ENCODE measurements at places on chromosomes 3 and 15.

GRCh38 chr3:127978636-127979035, 63.6 kb downstream of the KBTBD12 start:
- DNase-seq: no peak

- DNase-seq: no peak
These were observed 30.2 kb downstream of the ITGA11 start for GRCh38 chr15:68401496-68402431.

DNA sequence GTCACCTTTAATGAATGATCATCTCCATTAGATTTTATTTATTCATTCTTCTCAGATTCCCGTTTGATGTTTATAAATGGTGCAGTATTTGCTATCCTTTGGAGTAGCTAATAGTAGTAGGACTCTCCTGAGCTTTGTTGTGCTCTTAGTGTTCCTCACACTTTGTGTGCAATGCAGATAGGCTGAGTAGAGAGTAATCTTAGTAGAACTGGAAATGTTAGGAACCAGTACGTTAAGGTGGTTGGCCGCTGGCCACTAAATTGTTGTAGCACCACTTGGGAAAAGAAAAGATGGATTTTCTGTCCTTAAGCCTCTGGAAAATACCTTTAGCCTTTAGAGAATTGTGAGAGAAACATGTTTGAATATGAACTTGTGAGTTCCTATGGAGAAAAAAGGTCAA, 19.9 kb upstream of the EBLN2 start:
- no peak for DNase-seq

DNA sequence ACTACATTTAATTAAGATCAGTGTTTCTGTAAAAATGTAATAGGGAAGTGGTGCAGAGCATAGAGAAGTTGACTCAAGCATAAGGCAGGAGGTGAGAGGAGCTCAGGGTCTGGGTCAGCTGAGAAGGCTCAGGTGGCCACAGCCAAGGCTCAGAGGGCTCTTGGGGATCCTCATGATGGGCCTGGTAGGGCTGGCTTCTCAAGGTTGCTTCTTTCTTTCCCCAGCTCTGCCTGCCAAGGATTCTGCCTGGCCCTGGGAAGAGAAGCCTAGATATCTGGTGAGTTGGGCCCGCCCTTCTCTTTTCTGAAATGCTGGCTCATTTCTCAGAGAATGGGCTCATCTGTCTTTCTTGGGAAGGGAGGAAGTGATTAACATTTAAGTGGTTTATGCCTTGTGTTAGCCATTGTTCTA, 6.5 kb downstream of the ZNF589 start:
- no peak for DNase-seq

DNA sequence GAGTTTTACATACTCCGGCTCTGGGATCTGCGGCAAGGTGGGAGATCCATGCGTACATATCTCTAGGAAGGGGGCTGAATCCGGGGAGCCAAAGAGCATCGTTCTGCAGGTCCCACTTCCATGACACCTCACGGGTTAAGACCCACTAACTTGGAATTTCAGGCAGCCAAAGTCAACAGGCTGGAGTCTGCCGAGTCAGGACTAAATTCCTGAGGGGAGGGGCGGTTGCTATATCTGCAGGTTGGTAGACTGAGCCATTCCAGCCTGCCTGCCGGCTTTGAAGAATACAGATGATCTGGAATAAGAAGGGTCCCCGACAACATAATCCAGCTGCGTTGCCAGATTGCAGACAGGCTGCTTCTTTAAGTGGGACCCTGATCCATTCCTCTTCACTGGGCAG, 65.4 kb upstream of the PEX5L start:
- no peak for DNase-seq

GRCh38 chr15:90261811-90262210, 3.7 kb upstream of the NGRN start:
- no peak for DNase-seq

GRCh38 chr3:147799601-147800000, 390.4 kb downstream of the ZIC1 start:
- DNase-seq: peak; percentile 14

- no peak for DNase-seq
These were observed 201.5 kb upstream of the RBMS3 start for GRCh38 chr3:29079358-29079757.

Measured in DMS53 (cell line).